ENCODE measurements at places on chromosomes 7 and 10. TPM values are rescaled to one million over a fixed set of nuclear protein-coding genes. Genes with fewer than 3 reads are reported as not detected.

The FAM25C gene
- total RNA-seq = not detected

The PDE6C gene
- not detected for total RNA-seq

The CLCN1 gene
- not detected for total RNA-seq

The AP4M1 gene
- 20.4 TPM for total RNA-seq

The GSTO2 gene
- 0.66 TPM for total RNA-seq

The XPNPEP1 gene
- total RNA-seq = 159 TPM

The PDZD7 gene
- total RNA-seq = 0.27 TPM

The SMO gene
- total RNA-seq = 8.8 TPM

The SUFU gene
- total RNA-seq = 4.3 TPM

The CFAP70 gene
- total RNA-seq = 0.27 TPM

The LAMB1 gene
- 969 TPM for total RNA-seq

The PRR15 gene
- 0.45 TPM for total RNA-seq

The NEUROG3 gene
- total RNA-seq = not detected

The PTN gene
- total RNA-seq = 0.56 TPM

The CREB5 gene
- 1.7 TPM for total RNA-seq

The INA gene
- 0.18 TPM for total RNA-seq

The AKR1C2 gene
- not detected for total RNA-seq

The FZD1 gene
- total RNA-seq = 2.2 TPM

The FAM24B gene
- total RNA-seq = 9.7 TPM

The MYO3A gene
- total RNA-seq = not detected

The SMKR1 gene
- 0.28 TPM for total RNA-seq

The FAM131B gene
- total RNA-seq = 1.4 TPM

The ACBD5 gene
- total RNA-seq = 18.7 TPM

The GHRHR gene
- 0.27 TPM for total RNA-seq

The NUTM2E gene
- not detected for total RNA-seq

The TMUB1 gene
- 12.1 TPM for total RNA-seq

The SUN3 gene
- not detected for total RNA-seq

The SLC16A9 gene
- 0.19 TPM for total RNA-seq

The ZNF777 gene
- 4.7 TPM for total RNA-seq

The NCF1 gene
- total RNA-seq = not detected

The PNLIP gene
- total RNA-seq = not detected

The TAS2R16 gene
- total RNA-seq = not detected

The HOXA13 gene
- total RNA-seq = not detected

The CDH23 gene
- under 0.01 TPM for total RNA-seq

The DYNC1I1 gene
- total RNA-seq = 0.54 TPM

The MYOZ1 gene
- not detected for total RNA-seq

The UTF1 gene
- not detected for total RNA-seq

The NRP1 gene
- total RNA-seq = 204 TPM

The TLX1 gene
- not detected for total RNA-seq

The ATOH7 gene
- total RNA-seq = not detected

The TMED4 gene
- total RNA-seq = 57.0 TPM

The CDHR1 gene
- total RNA-seq = not detected

The OR2A42 gene
- total RNA-seq = 0.09 TPM

The SFMBT2 gene
- 0.19 TPM for total RNA-seq

The NPSR1 gene
- total RNA-seq = not detected

The ZNF746 gene
- 15.6 TPM for total RNA-seq

The STEAP2 gene
- 0.81 TPM for total RNA-seq

The PIK3CG gene
- 7.2 TPM for total RNA-seq

The MPP7 gene
- total RNA-seq = 0.56 TPM

The KLF14 gene
- total RNA-seq = not detected

The IFIT3 gene
- 3.5 TPM for total RNA-seq

The IRF5 gene
- 0.28 TPM for total RNA-seq

The MOGAT3 gene
- not detected for total RNA-seq

The ZFYVE27 gene
- total RNA-seq = 21.4 TPM

The CALML3 gene
- not detected for total RNA-seq

The FAM237B gene
- total RNA-seq = not detected
